ENCODE measurements at places on chromosomes 1 and 21.

DNA sequence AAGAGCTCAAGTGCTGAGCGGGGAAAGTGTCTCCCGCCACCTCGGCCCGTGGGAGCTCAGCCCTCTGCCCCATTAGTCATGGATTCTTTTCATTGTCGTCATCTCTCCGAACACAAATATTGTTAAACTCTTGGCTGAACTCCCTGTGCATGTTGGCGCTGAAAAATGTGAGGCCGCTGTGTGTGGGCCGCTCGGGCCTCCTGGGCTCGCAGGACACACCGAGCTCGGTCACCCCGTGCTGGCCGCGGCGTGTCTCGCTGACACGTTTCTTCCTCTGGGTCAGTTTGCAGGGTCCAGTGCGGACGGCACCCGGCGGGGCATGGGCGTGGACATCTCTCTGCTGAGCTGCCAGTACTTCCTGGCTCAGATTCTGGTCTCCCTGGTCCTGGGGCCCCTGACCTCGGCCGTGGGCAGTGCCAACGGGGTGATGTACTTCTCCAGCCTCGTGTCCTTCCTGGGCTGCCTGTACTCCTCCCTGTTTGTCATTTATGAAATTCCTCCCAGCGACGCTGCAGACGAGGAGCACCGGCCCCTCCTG, 25.6 kb downstream of the SLC45A1 start:
- peak; percentile 80 for DNase-seq

DNA sequence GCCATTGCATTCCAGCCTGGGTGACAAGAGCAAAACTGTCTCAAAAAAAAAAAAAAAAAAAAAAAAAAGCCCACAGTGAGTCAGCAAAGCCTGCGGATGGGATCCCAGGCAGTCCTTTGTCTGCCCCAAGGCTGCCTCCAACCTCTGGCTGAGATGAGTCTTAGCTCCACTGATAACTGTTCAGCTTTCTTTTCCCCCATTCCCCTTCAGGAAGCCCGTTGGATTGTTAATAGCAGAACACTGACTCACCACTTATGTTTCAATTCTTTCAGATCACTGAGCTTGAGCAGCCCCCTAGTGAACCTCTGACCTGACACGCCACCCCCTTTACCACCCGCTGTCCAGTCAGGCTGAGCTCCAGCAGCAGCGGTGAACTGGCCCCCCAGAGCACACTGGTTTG, 57.5 kb downstream of the ERG start:
- peak; percentile 68 for DNase-seq

DNA sequence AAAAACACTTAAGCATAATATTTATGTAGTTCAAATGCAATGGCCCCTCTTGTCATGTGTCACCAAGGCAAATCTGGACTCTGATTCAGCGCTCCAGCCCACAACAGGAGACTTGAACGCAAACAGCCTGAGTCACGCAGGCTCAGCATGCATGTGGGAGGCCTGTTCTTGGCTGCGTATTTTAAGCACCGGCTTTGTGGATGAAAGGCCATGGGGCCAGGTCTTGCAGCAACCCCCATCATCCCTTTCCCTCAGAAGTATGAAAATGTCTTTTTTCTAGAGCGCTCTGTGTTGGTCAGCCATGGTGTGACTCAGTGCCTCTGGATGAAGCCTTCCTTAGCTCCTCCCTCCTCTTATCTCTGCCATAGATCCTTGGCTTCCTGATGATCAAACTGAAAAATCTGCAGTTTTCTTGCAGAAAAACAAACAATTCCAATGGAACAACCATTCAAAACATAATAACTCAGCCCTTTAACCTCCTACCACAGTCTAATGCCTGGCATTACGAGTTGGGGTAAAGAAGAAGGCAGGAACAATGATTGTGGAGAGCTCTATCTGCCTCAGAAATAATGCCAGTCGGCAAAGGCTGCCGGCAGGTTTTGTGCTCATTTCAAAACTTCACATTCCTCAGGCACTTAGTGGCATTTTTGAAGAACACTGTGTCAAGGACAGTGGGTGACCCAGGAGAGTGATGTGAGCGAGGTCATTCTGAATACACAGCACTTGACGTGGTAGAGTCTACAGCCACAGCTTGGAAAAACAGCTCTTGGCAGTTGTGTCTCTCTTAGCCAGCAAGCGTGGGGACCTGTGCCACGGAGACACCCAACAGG, 167.5 kb downstream of the CLIC6 start:
- DNase-seq: peak; percentile 99

DNA sequence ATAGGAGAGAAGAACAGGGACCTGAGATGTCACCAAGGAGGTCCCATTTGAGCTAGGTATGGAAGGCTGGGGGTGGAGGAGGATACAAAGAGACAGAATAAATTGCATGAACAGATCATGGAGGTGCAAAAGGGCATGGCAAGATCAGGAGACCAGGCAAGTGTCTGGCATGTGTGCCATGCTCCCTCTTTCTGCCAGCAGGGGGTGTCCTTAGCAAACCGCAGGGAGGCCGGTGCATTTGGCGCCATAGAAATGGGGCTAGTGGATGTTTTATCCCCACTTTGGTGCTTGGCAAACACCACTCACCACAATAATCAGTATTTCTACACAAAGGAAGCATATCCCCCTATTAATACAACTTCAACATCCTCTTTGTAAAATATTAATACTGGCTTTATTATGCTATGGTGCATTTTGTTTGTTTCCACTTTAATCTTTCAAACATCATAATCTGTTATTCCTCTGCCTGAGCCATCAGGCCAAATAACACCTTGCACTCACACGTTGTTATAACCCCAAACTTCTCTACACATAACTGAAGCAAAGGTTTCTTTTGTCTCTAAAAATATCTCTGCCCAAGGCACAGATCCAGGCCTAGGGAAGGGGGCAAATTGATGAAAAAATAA, 25.9 kb downstream of the S100A6 start:
- DNase-seq: no peak

- no peak for DNase-seq
These were observed at the start of gene EPS8L3 for GRCh38 chr1:109763646-109764415. Gene EPS8L3, minus strand, starts transcription at chr1:109763923. Its CDS starts 2,174 bp downstream, at chr1:109761749.

DNA sequence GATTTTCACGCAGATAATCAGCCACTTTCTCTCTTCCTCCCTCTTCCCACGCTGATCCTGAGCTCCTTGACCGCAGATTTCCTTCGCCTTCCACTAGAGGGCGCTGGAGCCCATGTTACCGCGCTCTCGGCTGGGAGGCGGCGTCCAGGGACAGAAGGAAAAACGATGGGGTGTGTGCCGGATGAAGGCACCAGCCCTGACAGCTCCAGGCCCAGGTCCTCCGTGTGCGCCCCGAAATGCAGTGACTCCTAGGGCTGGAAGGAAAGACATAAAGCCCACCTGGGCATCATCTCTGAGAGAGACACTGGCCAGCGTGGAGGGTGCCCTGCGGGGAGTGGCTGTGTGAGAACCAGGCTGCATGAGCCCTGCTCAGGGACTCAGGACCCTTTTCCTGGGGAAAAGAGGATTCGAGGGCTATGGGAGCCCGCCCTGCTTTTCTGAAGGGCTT, 44.9 kb upstream of the CYP2J2 start:
- peak; percentile 31 for DNase-seq

GRCh38 chr21:33010931-33011330, 14.8 kb upstream of the OLIG2 start:
- DNase-seq: no peak

DNA sequence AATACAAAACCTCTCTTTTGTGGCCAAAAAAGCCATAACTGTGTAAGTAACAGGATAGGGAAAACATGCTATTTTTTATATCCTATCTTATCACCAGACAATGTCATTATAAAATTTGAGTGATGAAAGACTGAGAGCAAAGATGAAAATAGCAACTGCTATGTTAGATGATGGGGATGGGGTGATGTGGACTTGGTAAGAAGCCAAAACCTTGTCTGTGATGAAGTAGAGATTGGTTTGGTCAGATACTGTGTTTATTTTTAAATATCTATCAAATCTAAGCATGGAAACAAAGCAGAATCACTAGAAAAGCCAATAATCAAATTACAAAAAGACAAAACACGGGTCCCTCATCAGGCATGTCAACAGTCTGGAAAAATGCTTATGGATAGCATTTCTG, 631.1 kb upstream of the NR5A2 start:
- DNase-seq: no peak

- no peak for DNase-seq
These were observed 21.9 kb downstream of the ZYG11B start for GRCh38 chr1:52748119-52748518.

DNA sequence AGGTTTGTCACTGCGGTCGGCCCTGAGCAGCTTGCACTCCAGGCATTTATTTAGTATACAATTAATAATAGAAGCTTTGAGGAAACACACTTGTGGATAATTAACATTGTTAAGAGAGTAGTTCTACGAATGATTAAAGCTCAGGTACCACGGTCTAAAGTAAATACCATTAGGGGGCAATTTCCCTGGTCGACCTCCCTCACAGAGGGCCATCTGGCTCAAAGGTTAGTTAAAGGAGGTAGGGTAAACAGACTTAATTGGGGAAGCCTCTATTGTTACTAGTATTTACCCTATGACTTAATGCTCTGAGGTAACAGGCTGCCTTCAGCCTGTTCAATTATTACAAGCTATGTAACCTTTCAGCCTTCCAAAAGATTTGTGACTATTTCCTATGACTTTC, 122.3 kb upstream of the SLC44A3 start:
- no peak for DNase-seq

GRCh38 chr1:242634732-242635131, 110.2 kb upstream of the PLD5 start:
- DNase-seq: no peak

- DNase-seq: no peak
These were observed 727.6 kb downstream of the PTPRU start for GRCh38 chr1:29963946-29964345.

DNA sequence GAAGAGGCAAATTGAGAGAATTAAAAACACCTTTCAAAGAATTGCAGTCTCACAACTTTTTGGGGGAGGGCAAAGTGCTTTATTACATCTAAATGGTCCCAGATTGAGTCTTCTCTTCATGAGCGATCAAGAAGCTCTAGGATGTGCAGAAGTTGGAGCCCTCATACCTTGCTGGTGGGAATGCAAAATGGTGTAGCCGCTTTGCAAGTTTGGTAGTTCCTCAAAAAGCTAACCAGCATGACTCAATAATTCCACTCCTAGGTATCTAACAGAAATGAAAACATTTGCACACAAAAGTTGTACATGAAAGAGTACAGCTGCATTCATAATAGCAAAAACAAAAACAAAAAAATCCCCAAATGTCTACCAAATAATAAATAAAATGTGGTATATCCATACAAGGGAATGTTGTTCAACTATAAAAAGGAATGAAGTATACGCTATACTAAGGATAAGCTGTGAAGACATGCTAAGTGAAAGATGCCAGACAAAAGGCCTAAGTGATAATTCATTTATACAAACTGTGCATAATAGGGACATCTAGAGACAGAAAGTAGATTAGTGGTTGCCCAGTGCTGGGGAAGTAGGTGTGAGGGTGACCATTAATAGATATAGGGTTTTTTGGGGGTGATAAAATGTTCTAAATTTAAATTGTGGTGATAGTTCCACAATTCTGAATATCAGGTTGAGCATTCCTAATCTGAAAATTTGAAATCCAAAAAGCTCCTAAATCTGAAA, 55.2 kb downstream of the SELENOF start:
- DNase-seq: no peak

- no peak for DNase-seq
These were observed 13.4 kb downstream of the C1orf174 start for GRCh38 chr1:3886691-3887090.

GRCh38 chr1:93874025-93874651, 4.9 kb downstream of the DNTTIP2 start:
- DNase-seq: no peak

- no peak for DNase-seq
These were observed at the start of gene GPR153 for GRCh38 chr1:6260961-6261614. Gene GPR153, minus strand, starts transcription at chr1:6261098. Its CDS starts 6,193 bp downstream, at chr1:6254905.

- DNase-seq: no peak
These were observed 11.7 kb downstream of the TAGLN2 start for GRCh38 chr1:159913451-159914192.

GRCh38 chr1:68173283-68173935, 58.9 kb downstream of the WLS start:
- DNase-seq: peak; percentile 10

DNA sequence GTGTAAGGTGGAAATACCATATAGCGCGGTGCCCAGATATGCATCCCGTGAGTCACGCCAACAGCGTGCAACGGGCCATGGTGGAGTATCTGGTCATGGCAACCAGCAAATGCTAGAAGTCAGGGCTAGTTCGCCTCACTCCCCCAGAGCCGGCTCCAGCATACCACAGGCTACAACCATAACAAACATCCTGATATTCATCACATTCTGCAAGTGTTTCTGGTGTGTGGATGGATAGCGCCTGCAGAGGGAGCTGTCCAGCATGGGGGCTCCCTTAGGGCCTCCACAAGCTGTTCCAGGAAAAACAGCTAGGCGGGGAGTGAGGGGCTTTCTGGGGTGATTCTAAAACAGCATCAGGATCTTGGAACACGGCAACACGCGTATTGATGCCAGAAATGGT, 6.8 kb downstream of the C1orf198 start:
- no peak for DNase-seq

- DNase-seq: no peak
These were observed 67.0 kb downstream of the TGFB2 start for GRCh38 chr1:218412171-218412570.

- DNase-seq: no peak
These were observed 576.9 kb upstream of the B3GALT2 start for GRCh38 chr1:193763266-193763665.

GRCh38 chr1:202143768-202144401, 652 bp downstream of the ARL8A start:
- DNase-seq: no peak

- DNase-seq: no peak
These were observed 115.0 kb upstream of the COL6A1 start for GRCh38 chr21:45866551-45866950.

DNA sequence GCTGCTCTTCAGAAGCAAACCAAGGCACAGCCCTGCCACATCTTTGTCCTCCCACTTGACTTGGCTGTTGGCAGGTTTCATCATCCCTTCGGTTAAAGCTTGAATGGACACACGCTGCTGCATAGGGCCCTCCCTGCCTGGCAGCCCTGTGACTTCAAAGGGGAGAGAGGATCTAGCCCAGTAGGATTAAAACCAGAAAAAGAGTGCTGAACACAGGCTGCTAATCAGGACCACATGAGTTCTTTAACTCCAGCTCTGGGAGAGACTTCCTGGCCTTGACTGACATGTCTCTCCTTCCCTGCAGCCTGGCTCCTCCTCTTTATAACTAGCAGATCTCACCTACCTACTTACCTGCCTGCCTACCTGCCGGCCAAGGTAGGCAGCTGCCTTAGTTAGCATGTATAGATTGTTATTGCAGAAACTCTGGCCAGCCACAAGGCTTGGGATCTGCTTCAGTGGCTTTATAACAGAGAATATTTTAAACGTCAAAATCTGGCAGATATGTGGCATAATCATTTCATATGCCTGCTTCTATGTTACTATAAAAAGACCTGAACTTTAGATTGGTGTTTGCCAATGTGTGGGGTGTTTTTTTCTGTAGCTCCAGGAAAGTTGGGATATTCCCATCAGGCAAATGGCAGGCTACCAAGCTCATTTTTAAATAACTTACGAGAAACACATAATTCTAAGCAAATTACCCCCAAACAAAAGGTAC, 49.4 kb downstream of the ERG start:
- no peak for DNase-seq

GRCh38 chr1:218686761-218687160, 341.6 kb downstream of the TGFB2 start:
- no peak for DNase-seq

Measured in stromal cell of bone marrow (primary cell).